ENCODE measurements at places on chromosomes 5 and 9. TPM values are rescaled to one million over a fixed set of nuclear protein-coding genes. Genes with fewer than 3 reads are reported as not detected.

Gene LVRN
- 18.7 TPM for polyA plus RNA-seq

Gene ANKRD55
- 0.20 TPM for polyA plus RNA-seq

Gene SEMA5A
- 1.5 TPM for polyA plus RNA-seq

Gene MEIKIN
- polyA plus RNA-seq: not detected

Gene SLC28A3
- 0.22 TPM for polyA plus RNA-seq

Gene ENHO
- polyA plus RNA-seq: 1.3 TPM

Gene GMCL2
- polyA plus RNA-seq: not detected

Gene DBH
- polyA plus RNA-seq: 0.05 TPM

Gene CCDC152
- polyA plus RNA-seq: 2.6 TPM

Gene PCDHA1
- not detected for polyA plus RNA-seq

Gene LCN1
- polyA plus RNA-seq: not detected

Gene OR2Y1
- not detected for polyA plus RNA-seq

Gene PRSS3
- 1.3 TPM for polyA plus RNA-seq

Gene ATP10B
- polyA plus RNA-seq: 1.8 TPM

Gene ARL10
- polyA plus RNA-seq: 0.99 TPM

Gene TSC1
- polyA plus RNA-seq: 11.4 TPM

Gene FOXD4L3
- not detected for polyA plus RNA-seq

Gene SCAI
- polyA plus RNA-seq: 2.0 TPM

Gene PTGER4
- 52.5 TPM for polyA plus RNA-seq

Gene SKP2
- polyA plus RNA-seq: 7.9 TPM

Gene MYOT
- polyA plus RNA-seq: 0.98 TPM

Gene DMGDH
- 0.56 TPM for polyA plus RNA-seq

Gene SHC3
- polyA plus RNA-seq: 1.5 TPM

Gene SARDH
- 1.7 TPM for polyA plus RNA-seq

Gene INSL6
- not detected for polyA plus RNA-seq

Gene SLC36A3
- not detected for polyA plus RNA-seq

Gene PLPP7
- 5.6 TPM for polyA plus RNA-seq

Gene AGPAT2
- 416 TPM for polyA plus RNA-seq

Gene MRRF
- 24.3 TPM for polyA plus RNA-seq

Gene SMIM3
- polyA plus RNA-seq: 152 TPM

Gene DIRAS2
- not detected for polyA plus RNA-seq

Gene C9
- polyA plus RNA-seq: not detected

Gene GRM6
- polyA plus RNA-seq: not detected

Gene MOB3B
- polyA plus RNA-seq: 1.7 TPM

Gene AGXT2
- polyA plus RNA-seq: not detected

Gene TMEM252
- not detected for polyA plus RNA-seq

Gene CSF1R
- 2.9 TPM for polyA plus RNA-seq

Gene EGFLAM
- polyA plus RNA-seq: 25.9 TPM

Gene PCDHGA8
- 0.07 TPM for polyA plus RNA-seq

Gene LAMC3
- polyA plus RNA-seq: 0.45 TPM

Gene ANXA2R
- 5.8 TPM for polyA plus RNA-seq

Gene NOTCH1
- polyA plus RNA-seq: 25.0 TPM

Gene LCN15
- polyA plus RNA-seq: not detected

Gene FGD3
- polyA plus RNA-seq: 5.0 TPM

Gene ELAVL2
- polyA plus RNA-seq: 0.01 TPM

Gene PIGO
- polyA plus RNA-seq: 13.5 TPM

Gene PCDHGB4
- 1.2 TPM for polyA plus RNA-seq

Gene GPR150
- not detected for polyA plus RNA-seq

Gene C1QTNF2
- 0.67 TPM for polyA plus RNA-seq

Gene NPR2
- 18.3 TPM for polyA plus RNA-seq

Gene SLC34A3
- not detected for polyA plus RNA-seq

Gene C5orf63
- polyA plus RNA-seq: 4.7 TPM

Gene IFNA2
- polyA plus RNA-seq: 0.56 TPM

Gene STPG3
- 0.16 TPM for polyA plus RNA-seq

Gene SHISAL2B
- polyA plus RNA-seq: 0.27 TPM

Gene C1QTNF3
- 4.4 TPM for polyA plus RNA-seq
